ENCODE measurements at places on chromosomes 16 and 17. TPM values are rescaled to one million over a fixed set of nuclear protein-coding genes. Genes with fewer than 3 reads are reported as not detected.

CCDC200 gene
- total RNA-seq: not detected

GNG13 gene
- total RNA-seq: not detected

TBC1D26 gene
- not detected for total RNA-seq

FBXO39 gene
- total RNA-seq: 0.97 TPM

CCDC182 gene
- not detected for total RNA-seq

C16orf74 gene
- 2.3 TPM for total RNA-seq

BEAN1 gene
- 3.6 TPM for total RNA-seq

AXIN1 gene
- total RNA-seq: 20.0 TPM

CENPV gene
- total RNA-seq: 2.8 TPM

TNFRSF17 gene
- not detected for total RNA-seq

HBQ1 gene
- not detected for total RNA-seq

DHX40 gene
- total RNA-seq: 59.7 TPM

SMIM5 gene
- 0.24 TPM for total RNA-seq

SLC13A2 gene
- not detected for total RNA-seq

DPH1 gene
- 64.1 TPM for total RNA-seq

NPIPB13 gene
- total RNA-seq: 0.65 TPM

CA5A gene
- not detected for total RNA-seq

ABCA10 gene
- 5.0 TPM for total RNA-seq

ST6GALNAC1 gene
- total RNA-seq: not detected

CCL17 gene
- total RNA-seq: not detected

OTOP3 gene
- not detected for total RNA-seq

CDR2 gene
- total RNA-seq: 56.8 TPM

TP53TG3F gene
- total RNA-seq: not detected

CLEC18B gene
- not detected for total RNA-seq

SMG1 gene
- 66.4 TPM for total RNA-seq

HLF gene
- total RNA-seq: 1.3 TPM

SENP3 gene
- 66.4 TPM for total RNA-seq

PTX4 gene
- total RNA-seq: 0.16 TPM

COTL1 gene
- 109 TPM for total RNA-seq

PNMT gene
- not detected for total RNA-seq

PLCG2 gene
- 10.3 TPM for total RNA-seq

NECAB2 gene
- under 0.01 TPM for total RNA-seq

MAP1LC3B gene
- total RNA-seq: 32.8 TPM

HCRT gene
- not detected for total RNA-seq

CPNE7 gene
- total RNA-seq: 3.2 TPM

PPM1E gene
- 0.49 TPM for total RNA-seq

EVPLL gene
- total RNA-seq: not detected

KCNG4 gene
- total RNA-seq: not detected

NLRC5 gene
- total RNA-seq: 61.2 TPM

DLG4 gene
- total RNA-seq: 18.9 TPM

FAM117A gene
- 2.9 TPM for total RNA-seq

GP1BA gene
- total RNA-seq: not detected

CD79B gene
- total RNA-seq: 0.24 TPM

SLC6A4 gene
- total RNA-seq: not detected

GGA3 gene
- 18.7 TPM for total RNA-seq

MT1G gene
- total RNA-seq: not detected

DOC2A gene
- not detected for total RNA-seq

CIITA gene
- total RNA-seq: 4.9 TPM

All from hair follicle dermal papilla cell (primary cell).